Activated CD4-positive, alpha-beta T cell treated with anti-CD3 and anti-CD28 coated beads for 4 hours (primary cell): ENCODE measurements at places on chromosomes 1 and 21.

GRCh38 chr1:57603696-57604095 is 179.8 kb upstream of the DAB1 start:
- no peak for DNase-seq

GRCh38 chr1:111699268-111699667 is 39.9 kb downstream of the INKA2 start:
- DNase-seq, result no peak

- no peak for DNase-seq
Measured at GRCh38 chr1:32806910-32807523, 10.1 kb downstream of the YARS1 start.

GRCh38 chr1:159014003-159014571 is 4.4 kb downstream of the IFI16 start:
- DNase-seq, result no peak

DNA sequence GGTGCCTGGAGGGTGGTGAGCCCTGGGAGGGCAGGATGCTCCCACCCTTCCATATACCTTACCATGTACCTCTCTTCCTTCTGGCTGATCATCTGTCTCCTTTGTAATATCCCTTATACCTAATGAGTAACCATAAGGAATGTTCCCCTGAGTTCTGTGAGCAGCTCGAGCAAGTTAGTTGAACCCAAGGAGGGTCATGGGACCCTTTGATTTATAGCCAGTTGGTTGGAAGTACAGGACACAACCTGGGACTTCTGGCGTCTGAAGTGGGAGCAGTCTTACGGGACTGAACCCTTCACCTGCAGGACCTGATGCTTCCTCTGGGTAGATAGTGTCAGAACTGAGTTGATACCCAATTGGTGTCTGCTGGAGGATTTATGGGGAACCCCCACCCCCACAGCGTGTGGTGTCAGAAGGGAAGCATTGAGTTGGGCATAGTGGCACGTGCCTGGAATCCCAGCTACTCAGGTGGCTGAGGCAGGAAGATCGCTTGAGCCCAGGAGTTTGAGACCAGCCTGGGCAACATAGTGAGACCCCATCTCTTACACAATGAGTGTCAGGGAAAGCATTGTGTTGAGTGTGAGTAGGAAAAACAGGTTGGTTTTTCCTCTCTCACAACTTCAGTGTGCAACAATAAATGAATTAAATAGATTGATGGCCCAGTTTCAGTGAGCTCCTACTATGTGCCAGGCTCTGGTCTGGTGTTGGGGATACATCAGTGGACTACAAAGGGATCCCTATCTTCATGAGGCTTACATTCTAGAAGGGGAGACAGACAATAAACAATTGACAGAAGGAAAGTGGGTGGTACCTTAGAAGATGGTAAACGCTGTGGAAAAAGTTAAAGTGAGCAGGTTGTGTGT is 16.0 kb downstream of the DNAJC16 start:
- DNase-seq, result no peak

- no peak for DNase-seq
Measured at GRCh38 chr1:182340233-182341058, 51.1 kb downstream of the GLUL start.

DNA sequence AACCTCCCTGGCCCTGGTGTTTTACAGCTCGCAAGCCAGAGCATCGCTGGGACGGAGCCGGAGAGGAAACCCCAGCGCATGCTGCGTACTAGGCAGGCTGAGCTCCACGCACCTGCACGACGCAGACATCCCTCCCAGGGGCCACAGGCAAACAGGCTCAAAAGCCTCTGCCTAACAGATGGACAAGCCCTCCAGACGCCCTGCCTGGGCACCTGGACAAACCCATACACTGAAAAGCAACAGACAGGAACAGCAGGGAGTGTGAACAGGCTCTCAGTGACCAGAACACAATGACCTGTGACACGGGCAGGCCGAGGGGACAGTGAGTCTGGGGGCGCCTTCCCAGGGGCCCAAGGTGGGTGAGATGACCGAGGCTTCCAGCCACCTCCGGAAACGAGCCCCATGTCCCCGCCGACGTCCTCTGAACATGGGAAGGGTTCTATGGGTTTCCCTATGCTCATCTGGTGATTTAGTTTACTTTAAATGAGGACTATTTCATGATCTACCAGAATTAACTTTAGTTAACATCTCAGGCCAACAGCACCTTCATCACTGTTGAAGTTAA is 40.3 kb downstream of the NPHP4 start:
- no peak for DNase-seq

- DNase-seq, result no peak
Measured at GRCh38 chr1:63991685-63992084, 211.7 kb upstream of the UBE2U start.
